Central memory CD4-positive, alpha-beta T cell (primary cell): ENCODE measurements at places on chromosomes 11 and 22.

DNA sequence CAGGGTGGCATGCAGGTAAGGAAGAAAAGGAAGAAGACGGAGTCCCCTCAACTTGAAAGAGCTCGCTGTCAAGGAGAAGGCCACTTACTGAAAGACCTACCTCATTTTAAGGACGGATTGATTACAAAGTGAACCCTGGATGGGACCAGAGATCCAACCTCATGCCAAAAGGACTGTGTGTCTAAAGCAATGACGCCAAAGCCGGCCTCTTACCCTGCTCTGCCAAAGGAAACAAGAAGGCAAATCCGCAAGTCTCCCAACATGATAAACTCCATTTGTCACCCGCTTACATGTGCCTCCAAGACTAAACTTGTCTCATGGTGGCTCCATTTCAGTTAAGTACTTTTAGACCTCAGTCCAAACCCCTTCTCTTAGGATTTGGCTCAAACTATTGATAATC lies 148.7 kb upstream of the MTMR2 start:
- DNase-seq = no peak

DNA sequence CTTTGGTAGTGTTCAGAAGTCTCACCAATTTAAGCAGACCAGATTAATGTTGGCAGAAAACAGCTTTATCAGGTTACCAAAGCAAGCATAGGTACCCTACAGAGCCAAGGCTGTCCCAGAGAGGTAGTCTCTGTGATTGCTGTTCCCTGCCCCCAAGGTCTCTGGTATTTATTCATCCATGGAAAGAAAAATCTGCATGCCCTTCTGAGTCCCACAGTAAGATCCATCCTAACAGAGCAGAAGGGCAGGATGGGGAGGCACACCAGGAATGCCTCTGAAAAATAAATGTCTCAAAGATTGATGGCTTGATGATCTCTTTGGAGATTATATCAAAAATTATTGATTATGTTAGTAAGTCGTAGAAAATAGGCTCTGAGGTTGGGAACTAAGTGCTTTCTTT lies 122.8 kb downstream of the FAT3 start:
- DNase-seq = no peak

DNA sequence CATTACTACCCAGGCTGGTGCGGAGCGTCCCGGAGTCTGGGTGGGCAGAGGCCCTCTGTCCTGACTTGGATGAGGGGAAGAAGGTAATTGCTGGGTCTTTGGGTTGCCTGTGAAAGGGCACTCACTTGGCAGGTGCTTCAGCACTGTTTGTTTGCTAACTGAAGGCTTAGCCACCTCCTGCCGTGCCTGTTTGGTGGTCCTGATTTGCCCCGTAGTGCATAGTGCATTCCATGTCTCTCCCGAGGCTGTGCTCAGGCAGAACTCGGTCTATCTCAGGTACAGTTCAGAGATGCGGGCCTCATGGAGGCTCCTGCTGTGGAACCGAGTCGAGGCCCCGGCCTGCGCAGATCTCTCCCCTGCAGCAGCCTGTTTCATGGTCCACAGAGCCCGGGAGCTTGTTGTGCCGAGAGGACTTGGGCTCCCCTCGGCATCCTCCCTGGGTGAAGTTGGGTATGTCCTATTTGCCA lies 146.2 kb downstream of the TBC1D22A start:
- no peak for DNase-seq

DNA sequence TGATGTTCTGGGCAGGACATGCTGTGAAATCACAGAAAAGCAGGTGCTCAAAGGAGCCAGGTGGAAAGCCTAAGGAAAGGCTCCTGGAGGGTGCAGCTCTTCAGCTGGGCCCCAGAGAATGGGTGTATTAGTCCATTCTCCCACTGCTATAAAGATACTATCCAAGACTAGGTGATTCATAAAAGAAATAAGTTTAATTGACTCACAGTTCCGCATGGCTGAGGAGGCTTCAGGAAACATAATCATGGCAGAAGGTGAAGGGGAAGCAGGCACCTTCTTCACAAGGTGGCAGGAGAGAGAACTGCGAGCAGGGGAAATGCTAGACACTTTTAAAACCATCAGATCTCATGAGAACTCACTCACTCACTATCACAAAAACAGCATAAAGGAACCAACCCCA lies 43.1 kb upstream of the DEUP1 start:
- no peak for DNase-seq

- DNase-seq = peak; percentile 71
Observed at GRCh38 chr22:37166675-37167066, 17.0 kb upstream of the IL2RB start.

GRCh38 chr11:2805388-2806056 lies 80.1 kb downstream of the CDKN1C start:
- no peak for DNase-seq

DNA sequence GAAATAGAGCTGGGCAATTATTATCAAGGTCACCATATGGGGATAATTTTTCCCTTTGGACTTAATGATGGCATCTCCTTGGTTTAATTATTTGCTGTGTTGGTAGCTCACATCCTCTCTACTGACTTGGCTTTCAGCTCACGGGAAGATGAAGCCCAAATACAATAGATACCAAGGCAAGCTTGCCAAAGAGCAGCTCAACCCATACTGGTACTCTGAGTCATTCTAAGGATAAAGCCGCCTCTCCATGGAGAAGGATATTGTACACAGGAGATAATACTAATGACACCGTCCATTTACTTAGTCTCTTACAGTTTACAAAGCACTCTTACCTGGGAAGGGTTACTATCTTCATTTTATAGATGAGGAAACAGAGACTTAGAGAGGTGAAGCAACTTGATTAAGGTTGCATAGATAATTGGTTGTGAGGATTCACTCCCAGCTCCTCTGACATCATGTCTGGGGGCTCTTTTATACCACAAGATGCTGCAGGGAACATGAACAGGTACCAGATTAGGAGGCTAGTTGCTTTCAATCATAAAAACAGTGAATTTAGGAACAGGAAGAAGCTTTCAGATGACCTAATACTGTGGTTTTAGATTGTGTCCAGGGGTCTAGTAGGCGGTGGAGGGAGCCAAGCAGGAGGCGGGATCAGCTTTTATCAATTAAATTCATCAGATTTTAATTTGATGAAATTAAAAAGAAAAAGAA lies 48.3 kb upstream of the PICALM start:
- no peak for DNase-seq

GRCh38 chr11:72730243-72730642 lies 22.0 kb downstream of the ARAP1 start:
- DNase-seq = no peak

DNA sequence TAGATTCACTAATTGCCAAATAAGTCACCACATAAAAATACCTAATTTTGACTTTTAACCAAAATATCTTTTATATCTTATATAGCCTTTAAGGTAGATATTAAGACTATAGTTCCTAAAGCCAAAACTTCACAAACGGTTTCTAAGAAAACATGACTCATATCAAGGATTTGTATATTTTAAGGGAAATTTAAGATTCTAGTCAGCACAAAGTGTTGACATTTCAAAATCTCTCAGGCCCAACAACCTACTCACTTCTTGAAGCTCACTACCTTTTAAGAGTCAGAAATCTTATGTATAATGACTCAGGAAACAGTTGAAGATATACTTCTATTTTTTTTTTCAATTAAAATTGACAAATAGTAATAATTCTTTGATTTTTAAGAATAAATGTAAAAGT lies 221.9 kb downstream of the SBF2 start:
- no peak for DNase-seq

GRCh38 chr11:129817534-129818051 lies 1.9 kb downstream of the TMEM45B start:
- DNase-seq = no peak

GRCh38 chr11:134476435-134477021 lies 64.5 kb upstream of the B3GAT1 start:
- no peak for DNase-seq

DNA sequence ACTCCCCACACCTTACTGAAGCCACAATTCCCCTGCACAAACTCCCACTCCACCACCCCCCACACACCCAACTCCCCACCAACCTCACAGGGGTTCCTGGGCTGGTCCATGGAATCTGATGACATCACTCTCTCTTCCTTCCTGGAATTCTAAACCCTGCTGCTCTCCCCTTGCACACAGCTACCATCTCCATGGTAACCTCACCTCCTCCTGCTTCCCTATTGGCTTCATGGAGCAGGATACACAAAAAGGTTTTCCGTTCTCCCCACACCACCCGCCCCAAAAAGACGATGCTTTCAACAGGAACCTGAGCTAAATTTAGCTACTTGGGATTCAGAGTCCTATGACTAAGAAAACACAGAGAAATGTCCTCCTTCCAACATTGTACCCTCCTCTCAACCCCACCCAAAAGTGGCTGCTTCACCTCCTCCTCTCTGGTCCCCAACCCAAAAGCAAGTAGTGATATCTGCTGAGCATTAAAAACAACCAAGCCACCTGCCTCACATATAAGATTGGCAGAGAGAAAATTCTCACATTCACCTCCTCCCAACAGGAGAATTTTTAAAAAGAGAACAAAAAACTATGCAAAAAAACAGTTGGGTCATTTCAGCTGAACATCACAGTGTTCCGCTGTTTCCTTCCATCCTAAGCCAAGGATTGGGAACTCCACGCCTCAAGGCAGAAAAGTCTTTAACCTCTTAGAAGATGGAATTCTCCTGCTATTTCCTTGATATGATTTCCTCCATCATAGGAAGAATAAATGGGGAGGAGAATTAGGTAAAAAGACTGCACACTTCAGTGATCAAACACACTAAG lies 66.9 kb downstream of the RBFOX2 start:
- no peak for DNase-seq

GRCh38 chr11:113569391-113569790 lies 94.2 kb upstream of the DRD2 start:
- DNase-seq = no peak

DNA sequence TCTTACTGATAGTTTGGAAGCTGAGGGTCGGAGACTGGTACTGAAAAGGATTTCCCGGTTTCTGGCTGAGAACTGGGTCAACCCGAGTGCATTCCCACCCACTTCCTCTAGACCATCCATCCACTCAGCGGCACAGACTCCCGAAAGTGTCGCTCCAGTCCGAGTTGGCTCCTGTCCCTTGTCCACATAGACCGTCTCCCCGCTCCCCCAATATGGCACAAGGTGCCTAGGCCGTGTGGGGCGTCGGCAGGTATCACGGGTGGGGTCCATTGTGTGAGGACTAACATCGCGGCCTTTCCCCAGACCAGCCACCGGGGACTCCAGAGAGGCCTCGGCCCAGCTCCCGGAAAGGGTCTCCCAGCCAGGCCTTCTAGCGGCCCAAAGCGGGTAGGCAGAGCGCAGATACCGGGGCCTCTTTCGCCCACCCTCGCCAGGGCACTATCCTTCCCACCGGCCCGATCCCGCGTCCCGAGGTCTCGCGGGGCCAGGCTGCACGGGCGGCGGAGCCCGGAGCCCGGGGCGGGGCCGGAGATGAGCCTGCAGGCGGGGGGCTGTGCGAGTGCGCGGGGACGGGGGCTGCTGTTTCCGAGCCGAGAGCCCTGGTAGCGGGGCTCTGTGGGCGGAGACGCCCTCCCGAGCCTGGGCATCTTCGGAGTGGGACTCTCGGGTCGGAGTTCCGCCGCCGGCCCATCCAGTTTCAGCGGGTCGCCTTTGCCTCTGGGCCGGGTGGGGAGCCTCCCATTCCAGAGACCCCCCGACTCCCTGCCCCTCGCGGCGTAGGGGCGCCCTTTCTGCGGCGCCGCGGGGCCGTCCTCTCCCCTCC lies 21.1 kb downstream of the SERPINH1 start:
- DNase-seq = peak; percentile 33
